ENCODE measurements at places on chromosomes 11 and 22.

GRCh38 chr11:41459465-41460401 is at the start of gene LRRC4C:
Gene LRRC4C, minus strand, starts transcription at chr11:41459652.
- DNase-seq = no peak

- no peak for DNase-seq
Observed at GRCh38 chr22:20418211-20418788, 19.3 kb downstream of the SCARF2 start.

DNA sequence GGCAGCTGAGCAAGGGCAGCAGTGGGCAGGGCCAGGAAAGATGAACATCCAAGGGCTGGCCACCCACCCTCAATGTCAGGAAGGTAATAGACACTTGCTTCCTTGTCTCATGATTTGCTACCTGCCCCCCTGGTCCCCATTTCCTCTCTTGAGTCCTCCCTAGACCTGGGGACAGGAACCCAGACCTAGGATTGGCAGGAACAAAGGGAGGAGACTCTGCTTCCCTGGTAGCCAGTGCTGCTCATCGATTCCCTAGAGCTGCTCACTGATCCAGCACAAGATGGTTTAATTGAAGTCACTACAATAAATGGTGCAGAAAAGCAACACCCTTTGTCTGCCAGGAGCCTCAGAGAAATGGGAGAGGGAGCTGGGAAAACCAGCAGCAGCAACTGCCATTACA is 67.8 kb upstream of the CHST1 start:
- DNase-seq = no peak

DNA sequence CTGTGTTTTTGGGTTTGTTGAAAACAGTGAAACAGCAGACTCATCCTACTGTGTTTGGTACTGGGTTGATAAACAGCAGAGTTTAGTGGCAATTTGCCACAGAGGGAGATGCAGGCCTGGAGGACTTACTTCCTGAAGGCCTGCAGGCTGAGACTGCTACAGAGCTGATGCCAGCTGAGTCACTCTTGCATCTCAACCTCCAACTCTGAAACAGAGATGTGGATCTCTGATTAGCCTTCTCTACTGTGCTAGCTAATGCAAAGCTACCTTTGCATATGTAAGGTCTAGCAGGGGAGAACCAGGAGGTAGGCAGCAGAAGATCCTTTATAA is 14.3 kb downstream of the ATP5MG start:
- DNase-seq = no peak

GRCh38 chr11:86678823-86679222 is 6.4 kb upstream of the ME3 start:
- DNase-seq = no peak

GRCh38 chr11:80587906-80588305 is 1147.1 kb upstream of the TENM4 start:
- DNase-seq = no peak

- no peak for DNase-seq
Observed at GRCh38 chr22:30602049-30602448, 4.9 kb upstream of the TCN2 start.

DNA sequence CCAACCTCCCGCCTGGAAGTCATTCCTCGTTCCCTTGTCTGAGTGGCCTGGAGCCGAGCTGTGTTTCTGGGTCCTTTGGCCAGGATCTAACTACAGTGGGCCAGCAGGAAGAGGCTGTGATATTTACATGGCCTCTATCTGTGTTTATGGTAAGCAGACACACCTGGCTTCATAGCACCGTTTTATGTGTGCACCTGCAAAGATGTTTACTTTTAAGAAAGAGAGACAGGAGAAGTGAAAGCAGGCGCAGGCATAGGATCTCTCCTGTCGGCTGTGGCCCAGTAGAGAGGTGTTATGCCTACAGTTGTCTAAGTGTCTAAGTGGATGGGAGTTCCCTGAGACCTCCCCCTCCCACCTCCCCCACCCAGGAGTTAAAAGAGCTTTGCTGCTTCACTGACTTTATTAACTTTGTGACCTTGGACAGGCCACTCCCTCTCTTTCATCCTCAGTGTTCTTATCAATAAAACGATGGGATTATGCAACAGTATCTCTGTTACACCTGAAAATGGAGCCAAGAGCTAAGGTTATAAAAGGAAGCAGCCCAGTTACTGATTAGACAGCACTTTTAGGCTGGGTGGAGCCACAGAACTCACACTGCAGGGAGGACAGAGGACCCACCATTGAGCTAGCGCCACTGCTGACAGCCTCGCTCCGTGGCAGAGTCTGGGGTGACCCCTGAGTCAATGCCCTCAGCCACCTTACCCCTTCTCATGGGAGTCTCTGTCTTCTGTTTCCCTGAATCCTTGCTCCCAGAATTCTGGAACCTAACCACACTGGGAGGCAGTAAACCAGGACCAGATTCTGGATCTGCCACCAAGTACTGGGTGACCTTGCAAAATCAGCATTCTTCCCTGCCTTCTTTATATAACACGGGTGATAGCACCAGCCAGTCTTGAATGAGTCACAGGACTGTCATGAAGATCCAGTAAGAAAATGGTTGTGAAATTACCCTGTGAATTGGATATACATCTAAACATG is 22.0 kb downstream of the ST14 start:
- no peak for DNase-seq

DNA sequence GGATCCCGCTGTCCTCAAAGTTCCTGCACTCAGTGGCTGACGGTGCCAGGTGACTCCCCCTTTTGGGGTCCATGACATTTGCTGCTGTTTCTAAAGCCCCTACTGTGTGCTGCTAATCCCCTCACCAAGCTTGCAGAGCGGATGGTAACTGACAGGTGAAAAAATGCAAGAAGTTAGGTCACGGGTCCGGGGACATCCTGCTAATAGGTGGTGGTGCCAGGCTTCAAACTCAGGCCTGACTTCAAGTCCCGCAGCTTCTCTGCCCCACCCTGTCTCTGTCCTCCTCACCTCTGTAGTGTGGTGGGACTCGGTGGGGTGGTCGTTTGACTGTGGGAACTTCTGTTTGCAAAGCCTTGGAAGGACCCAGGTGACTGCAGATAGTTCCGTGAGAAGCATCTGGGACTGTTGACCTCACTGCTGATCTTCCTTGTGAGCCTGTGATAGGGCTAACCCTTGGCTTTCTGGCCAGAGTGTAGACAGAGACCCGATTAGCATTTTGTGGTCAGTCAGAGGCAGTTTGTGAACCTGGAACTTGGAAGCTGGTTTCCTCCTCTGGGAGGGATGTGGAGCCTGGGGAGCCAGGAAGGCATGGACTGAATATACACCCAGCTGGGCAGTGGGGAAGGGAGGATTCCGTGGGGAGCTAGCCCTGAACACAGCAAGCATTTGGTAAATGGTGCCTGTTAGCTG is 115.4 kb upstream of the OR4B1 start:
- no peak for DNase-seq

DNA sequence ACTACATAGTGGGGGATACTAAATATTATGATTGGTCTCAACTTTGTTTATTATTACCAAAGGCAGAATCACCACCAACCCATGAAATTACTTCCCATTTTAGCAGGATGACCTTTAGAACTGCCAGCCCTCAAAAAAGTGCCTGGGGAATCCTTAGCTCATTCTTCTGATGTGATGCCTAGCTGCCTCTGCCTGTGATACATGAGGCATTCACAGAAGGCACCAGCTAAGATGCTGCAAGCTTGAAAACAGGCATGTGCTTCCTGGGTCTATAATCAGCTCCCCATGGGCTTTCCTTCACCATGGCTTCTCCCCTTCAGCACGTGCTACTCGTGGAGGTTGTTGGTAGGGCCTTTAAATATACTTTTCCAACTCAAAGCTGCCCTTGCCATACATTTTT is 50.4 kb upstream of the ARHGAP20 start:
- no peak for DNase-seq

GRCh38 chr11:61336171-61336935 is 3.3 kb downstream of the TKFC start:
- peak; percentile 30 for DNase-seq

DNA sequence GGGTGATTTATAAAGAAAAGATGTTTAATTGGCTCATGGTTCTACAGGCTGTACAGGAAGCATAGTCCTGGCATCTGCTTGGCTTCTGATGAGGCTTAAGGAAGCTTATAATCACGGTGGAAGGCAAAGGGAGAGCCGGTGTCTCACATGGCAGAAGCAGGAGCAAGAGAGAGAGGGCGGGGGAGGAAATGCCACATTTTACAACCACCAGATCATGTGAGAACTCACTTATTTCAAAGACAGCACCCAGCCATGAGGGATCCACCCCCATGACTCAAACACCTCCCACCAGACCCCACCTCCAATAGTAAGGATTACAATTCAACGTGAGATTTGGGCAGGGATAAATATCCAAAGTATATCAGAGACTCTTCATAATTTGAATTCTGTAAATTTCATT is 200.7 kb downstream of the MSANTD4 start:
- no peak for DNase-seq

GRCh38 chr11:112751772-112752171 is 209.4 kb upstream of the NCAM1 start:
- DNase-seq = no peak

GRCh38 chr11:40166892-40167291 is 1292.6 kb downstream of the LRRC4C start:
- DNase-seq = no peak

GRCh38 chr11:124799348-124800225 is 619 bp downstream of the MSANTD2 start:
- DNase-seq = no peak

GRCh38 chr11:129249351-129249750 is 57.2 kb upstream of the ARHGAP32 start:
- DNase-seq = no peak

DNA sequence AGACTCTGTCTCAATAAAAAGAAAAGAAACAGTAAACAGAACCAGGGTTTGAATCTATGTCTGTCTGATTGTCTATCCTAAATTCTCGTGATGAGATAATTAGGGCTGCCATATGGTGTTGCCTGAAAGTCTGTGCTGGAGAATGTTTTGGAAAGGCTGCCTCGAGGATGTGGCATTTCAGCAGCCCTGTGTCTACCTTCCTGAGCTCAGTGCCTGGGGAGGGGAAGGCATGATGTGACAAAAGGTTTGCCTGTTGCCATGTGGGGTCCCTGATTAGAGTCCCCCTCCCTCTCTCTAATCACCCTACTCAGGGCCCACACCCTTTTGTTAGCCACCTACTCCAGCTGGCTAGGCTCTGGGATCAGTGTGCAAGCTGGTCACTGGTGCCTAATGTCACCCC is 15.2 kb downstream of the CD82 start:
- no peak for DNase-seq

DNA sequence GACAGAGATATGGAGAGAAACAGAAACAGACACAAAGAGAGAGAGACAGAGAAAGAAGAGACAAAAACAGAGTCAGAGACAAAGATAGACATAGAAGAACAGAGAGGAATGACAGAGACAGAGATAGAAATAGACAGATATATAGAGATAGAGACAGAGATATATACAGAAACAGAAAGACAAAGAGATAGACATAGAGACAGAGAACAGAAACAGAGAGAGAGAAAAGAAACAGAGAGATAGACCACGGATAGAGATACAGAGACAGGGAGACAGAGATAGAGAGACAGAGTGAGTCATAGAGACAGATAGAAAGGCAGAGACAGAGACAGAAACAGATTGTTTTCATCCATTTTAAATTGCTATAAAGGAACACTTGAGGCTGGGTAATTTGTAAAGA is 12.3 kb upstream of the MPEG1 start:
- no peak for DNase-seq

GRCh38 chr11:12261551-12261950 is 115.8 kb upstream of the PARVA start:
- DNase-seq = no peak

- DNase-seq = no peak
Observed at GRCh38 chr11:15613251-15613650, 498.5 kb downstream of the INSC start.

DNA sequence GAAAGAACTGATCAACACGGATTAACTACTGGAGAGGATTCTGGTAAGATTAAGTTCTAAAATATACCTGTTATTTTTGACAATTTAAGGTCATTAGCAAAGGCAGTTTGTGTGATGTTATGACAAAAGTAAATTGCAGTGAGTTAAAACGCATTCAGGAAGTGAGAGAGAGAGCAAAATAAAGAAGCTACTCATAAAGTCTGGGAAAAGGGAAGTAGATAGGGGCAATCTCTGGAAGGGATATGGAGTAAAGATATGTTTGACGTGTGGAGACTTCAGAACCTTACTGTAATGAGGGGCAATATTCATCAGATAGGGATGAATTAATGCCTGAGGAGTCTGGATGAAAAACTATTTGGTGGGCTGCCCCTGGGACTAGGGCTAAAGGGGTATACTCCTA is 16.8 kb downstream of the OR56B4 start:
- no peak for DNase-seq

- DNase-seq = no peak
Observed at GRCh38 chr11:11243209-11243589, 109.9 kb downstream of the CSNK2A3 start.

DNA sequence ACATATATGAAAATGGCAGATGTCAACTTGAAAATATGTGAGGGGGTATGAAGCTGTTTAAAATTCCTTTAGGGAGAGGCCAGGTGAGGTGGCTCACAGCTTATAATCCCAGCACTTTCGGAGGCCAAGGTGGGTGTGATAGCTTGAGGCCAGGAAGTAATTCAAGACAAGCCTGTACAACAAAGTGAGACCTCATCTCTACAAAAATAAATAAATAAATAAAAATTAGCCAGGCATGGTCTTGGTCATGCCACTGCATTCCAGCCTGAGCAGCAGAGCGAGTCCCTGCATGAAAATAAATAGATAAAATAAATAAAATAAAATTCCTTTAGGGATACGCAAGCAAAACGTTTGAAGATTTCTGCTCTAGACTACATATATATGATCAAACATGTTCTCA is 38.1 kb upstream of the FAM181B start:
- no peak for DNase-seq

GRCh38 chr22:39962071-39962470 is 1.9 kb downstream of the TMA7B start:
- no peak for DNase-seq

DNA sequence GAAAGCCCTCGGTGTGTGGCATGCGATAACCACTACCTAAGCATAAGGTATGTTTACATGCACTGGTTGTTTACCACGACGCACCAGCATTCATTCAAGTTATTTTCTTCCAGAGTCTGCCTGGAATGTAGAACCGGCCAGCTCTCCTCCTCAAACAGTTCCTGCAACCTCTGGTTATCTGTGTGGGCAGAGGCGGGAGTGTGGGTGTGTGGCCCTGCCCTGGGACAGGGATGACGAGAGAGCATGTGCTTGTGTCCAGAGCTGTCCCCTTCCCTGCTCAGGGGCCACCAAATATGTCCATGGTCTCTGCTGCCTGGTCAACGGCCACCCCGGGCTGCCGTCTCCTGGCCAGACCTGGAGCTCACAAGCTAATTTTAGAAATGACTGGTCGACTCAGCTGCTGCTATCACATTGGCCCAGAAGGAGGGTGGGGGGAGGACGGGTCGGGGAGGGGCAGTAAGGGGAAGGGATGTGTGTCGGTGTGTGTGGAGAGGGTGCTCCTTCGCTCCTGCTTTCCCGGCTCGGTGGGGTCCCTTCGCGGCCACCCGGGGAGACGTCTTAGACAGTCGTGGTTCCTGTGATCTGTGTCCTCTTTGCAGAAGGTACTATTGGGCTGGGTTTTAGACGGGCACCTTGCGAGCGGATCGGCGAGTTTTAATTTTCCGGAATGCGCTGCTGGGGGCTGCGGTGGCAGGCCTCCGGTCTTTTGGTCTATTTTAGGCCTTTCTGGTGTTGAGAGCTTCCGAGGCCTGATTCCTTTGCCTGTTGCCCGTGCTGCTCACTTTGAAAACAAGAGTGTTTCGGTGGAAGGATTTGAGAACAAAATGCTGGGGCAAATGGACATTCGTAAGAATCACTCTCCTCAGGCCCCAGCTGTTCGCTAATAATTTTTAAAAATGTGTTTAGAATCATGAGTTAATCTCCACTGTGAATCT is at the start of gene MYO18B:
TSS of gene MYO18B (plus strand) at position 497 of the 935 bp plus-strand sequence. CDS start 18,905 bp downstream, outside the sequence.
- no peak for DNase-seq

GRCh38 chr22:30671071-30671470 is 3.4 kb upstream of the DUSP18 start:
- DNase-seq = no peak

All from esophagus squamous epithelium (tissue), 5 donors.